ENCODE measurements at places on chromosomes 7 and 10.

DNA sequence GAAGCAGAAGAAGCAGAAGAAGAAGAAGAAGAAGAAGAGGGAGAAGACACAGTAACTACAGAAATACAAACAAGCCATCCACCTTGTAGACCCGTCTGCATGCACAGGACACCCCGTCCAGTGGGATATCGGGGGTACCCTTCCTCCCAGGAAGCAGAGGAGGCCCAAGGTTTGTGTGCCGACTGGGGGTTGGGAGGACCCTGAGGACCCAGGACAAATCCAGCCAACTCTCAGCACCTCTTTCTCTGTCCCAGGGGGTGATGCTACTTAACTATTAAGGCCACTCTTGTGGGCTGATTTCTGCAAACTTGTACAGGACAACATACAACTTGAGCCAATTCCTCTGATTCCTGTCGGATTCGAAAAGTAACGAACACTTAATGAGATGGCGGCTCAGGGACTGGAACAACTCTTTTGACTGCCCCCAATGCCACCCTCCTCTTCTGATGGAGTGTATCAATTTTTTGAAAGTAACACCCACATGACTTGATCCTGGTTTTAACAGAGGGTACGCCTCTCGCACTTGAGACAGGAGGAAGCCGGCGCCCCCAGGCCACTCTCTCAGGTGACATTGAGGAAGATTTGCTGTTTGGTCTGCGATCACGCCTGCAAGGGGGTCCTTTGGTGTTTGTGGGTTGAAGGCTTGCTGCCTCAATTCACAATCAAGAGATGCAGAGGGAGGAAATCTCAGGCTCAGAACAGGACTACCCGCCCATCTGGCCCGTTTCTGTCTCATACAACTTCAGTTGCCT is 192.6 kb downstream of the TNS3 start:
- peaks cover 5% of the 10 kb centered on the region for H3K4me1 ChIP-seq
- H3K27me3 ChIP-seq: no peaks in the 10 kb centered on the region
- H3K36me3 ChIP-seq: no peaks in the 10 kb centered on the region
- DNase-seq: no peak
- no peak overlapping the region for H3K4me3 ChIP-seq

DNA sequence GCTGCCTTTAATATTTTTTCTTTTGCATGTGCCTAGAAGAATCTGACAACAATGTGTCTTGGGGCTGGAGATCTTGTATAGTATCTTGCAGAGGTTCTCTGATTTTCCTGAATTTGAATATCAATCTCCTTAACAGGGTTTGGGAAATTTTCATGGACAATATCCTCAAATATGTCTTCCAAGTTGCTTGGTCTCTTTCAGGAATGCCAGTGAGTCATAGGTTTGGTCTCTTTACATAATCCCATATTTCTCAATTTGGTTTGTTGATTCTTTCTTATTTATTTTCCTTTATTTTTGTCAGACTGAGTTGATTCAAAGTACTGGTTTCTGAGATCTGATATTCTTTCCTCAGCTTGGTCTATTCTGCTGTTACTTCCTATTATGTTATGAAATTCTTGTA is 208.7 kb upstream of the GLI3 start:
- no peak overlapping the region for H3K4me3 ChIP-seq
- H3K36me3 ChIP-seq: no peaks in the 10 kb centered on the region
- H3K27me3 ChIP-seq: no peaks in the 10 kb centered on the region
- H3K27ac ChIP-seq: no peak overlapping the region

DNA sequence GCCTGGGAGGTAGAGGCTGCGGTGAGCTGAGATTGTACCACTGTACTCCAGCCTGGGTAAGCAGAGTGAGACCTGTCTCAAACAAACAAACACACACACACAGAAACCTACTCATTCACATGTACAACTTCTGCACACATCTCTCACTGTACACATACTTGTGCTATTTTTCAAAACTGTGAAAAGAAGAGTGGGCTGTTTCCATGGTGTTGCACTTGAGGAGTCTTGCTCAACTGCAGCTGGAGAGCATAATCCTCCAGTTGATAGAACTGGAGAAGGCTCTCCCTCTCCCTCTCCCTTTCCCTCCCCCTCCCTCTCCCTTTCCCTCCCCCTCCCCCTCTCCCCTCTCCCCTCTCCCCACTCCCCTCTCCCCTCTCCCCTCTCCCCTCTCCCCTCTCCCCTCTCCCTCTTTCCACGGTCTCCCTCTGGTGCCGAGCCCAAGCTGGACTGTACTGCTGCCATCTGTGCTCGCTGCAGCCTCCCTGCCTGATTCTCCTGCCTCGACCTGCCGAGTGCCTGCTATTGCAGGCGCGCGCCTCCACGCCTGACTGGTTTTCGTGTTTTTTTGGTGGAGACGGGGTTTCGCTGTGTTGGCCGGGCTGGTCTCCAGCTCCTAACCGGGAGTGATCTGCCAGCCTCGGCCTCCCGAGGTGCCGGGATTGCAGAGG is 43.7 kb upstream of the DLD start:
- H3K4me3 ChIP-seq: no peak overlapping the region
- H3K27me3 ChIP-seq: no peaks in the 10 kb centered on the region
- DNase-seq: no peak
- no peak overlapping the region for H3K27ac ChIP-seq
- no peaks in the 10 kb centered on the region for H3K36me3 ChIP-seq
- H3K4me1 ChIP-seq: peaks cover 2% of the 10 kb centered on the region

DNA sequence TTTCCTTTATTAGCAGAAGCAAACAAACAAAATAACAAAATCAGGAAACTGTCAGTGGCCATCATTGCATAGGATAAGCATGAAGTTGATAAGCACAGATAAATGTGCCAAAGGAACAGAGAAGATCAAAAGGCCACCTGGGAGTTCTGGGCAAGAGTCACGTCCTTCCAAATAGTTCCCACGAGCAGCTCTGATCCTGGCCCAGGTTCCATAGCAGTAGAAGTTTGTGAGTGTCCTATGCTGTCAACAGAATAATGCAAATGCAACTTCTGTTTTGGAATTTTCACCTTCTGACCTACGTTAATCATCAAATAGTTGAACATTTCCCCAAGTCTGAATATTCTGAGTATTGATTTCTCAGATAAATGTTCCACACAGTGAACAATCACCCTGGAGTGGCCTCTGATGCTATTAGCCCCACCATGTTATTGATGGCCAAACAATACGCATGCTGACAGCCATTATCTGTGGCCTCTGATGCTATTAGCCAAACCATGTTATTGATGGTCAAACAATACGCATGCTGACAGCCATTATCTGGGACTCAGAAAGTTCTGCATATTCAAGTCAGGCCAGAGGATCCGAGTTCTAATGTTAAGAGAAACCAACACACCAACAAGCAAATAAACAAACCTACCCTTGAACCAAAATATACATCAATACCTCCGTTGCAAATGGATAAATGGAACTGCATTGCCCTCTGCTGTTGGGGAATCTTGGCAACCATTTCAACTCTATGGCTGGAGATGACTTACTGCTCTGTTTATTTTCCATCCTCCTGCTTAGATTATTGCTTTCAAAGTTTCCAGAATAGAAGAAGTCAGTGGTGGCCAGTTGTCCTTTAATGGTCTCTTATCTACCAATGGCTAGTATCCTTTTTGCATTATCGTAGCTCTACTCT is 63.3 kb downstream of the MRC1 start:
- no peaks in the 10 kb centered on the region for H3K27me3 ChIP-seq
- no peak for DNase-seq
- no peaks in the 10 kb centered on the region for H3K4me1 ChIP-seq
- H3K27ac ChIP-seq: no peak overlapping the region
- H3K4me3 ChIP-seq: no peak overlapping the region

- H3K4me1 ChIP-seq: no peaks in the 10 kb centered on the region
- H3K4me3 ChIP-seq: no peak overlapping the region
- H3K27me3 ChIP-seq: no peaks in the 10 kb centered on the region
- H3K27ac ChIP-seq: no peak overlapping the region
- H3K36me3 ChIP-seq: no peaks in the 10 kb centered on the region
These were observed 353.4 kb downstream of the TNS3 start for GRCh38 chr7:47228386-47229014.

GRCh38 chr7:19919261-19920095 is 146.1 kb upstream of the TMEM196 start:
- no peaks in the 10 kb centered on the region for H3K4me1 ChIP-seq
- no peak for DNase-seq
- H3K27me3 ChIP-seq: no peaks in the 10 kb centered on the region
- H3K36me3 ChIP-seq: no peaks in the 10 kb centered on the region
- H3K4me3 ChIP-seq: no peak overlapping the region

DNA sequence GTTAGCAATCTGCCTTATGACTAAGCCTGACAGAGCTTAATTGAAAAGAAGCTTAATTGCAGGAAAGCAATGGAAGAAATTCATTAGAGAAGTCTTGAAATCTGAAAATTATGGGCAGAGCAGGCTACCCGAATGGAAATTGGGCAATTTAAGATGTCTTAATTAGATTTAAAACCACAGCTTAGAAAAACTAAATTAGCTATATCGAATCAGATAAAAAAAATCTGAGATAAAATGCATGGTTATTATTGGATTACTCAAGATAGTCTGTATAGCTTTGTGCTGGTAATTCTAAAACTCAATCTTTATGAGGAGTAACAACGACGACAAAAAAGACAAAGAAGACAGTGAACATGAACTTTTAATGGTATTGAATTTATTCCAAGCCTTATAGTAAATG is 248.1 kb upstream of the LRRN3 start:
- no peaks in the 10 kb centered on the region for H3K36me3 ChIP-seq
- no peaks in the 10 kb centered on the region for H3K4me1 ChIP-seq
- no peaks in the 10 kb centered on the region for H3K27me3 ChIP-seq

- H3K27ac ChIP-seq: no peak overlapping the region
- H3K4me3 ChIP-seq: no peak overlapping the region
- H3K27me3 ChIP-seq: no peaks in the 10 kb centered on the region
- H3K4me1 ChIP-seq: no peaks in the 10 kb centered on the region
- no peaks in the 10 kb centered on the region for H3K36me3 ChIP-seq
These were observed 52.7 kb upstream of the INPP5A start for GRCh38 chr10:132484922-132485321.

Data from cardiac muscle cell (in vitro differentiated cells and primary cell).